ENCODE measurements at places on chromosomes 11 and 22. TPM values are rescaled to one million over a fixed set of nuclear protein-coding genes. Genes with fewer than 3 reads are reported as not detected.
A peak's percentile ranks its signal among the peaks of the same experiment; 100 is the strongest.

GRCh38 chr11:12318791-12319438, 58.5 kb upstream of the PARVA start:
- no peak overlapping the region for H3K27ac ChIP-seq
- H3K36me3 ChIP-seq = peaks cover 2% of the 10 kb centered on the region
- no peak for DNase-seq
- no peaks in the 10 kb centered on the region for H3K27me3 ChIP-seq
- H3K4me1 ChIP-seq = peaks cover 15% of the 10 kb centered on the region

DNA sequence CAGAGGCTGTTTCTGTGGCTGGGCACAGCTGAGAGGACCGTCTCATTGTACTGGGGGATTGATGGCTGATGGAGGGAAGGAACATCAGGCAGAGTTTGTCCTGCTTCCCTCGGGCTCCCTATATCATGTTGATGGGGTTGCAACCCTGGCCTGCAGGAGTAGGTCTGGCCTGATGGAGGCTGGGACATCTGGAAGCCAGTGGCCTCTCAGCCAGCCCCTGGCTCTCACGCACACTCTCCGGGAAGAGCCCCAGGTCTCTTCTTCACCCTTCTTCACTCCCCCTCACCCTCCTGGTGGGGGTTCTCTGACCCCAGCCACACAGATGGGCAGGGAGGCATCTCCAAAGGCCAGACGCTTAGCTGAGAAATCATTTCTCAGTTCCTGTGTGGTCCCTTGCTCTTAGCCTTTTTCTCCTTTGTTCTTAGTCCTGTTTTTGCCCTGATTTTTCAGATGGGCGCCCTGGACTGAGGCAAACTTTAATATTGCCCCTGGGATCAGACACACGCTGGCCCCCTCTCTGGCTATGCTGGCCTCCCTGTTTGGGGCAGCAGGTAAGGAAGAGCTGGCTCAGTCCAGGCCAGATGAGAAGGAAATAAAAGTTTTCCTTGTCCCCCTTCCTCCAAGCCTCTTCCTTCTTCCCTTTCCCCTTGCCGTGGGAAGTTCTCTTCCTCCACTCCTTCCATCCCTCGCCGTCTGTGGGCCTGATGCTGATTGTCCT, 13.9 kb upstream of the ANO1 start:
- no peak for DNase-seq
- no peaks in the 10 kb centered on the region for H3K36me3 ChIP-seq
- no peak overlapping the region for H3K27ac ChIP-seq
- H3K27me3 ChIP-seq = peaks cover 6% of the 10 kb centered on the region
- no peaks in the 10 kb centered on the region for H3K4me1 ChIP-seq
- H3K4me3 ChIP-seq = no peak overlapping the region

GRCh38 chr11:118213781-118214180, 11.0 kb downstream of the JAML start:
- H3K27me3 ChIP-seq = no peaks in the 10 kb centered on the region
- H3K4me3 ChIP-seq = peak overlapping the region; percentile 83
- no peak for DNase-seq

GRCh38 chr11:33461369-33462125, 204.4 kb downstream of the HIPK3 start:
- H3K27ac ChIP-seq = no peak overlapping the region
- no peaks in the 10 kb centered on the region for H3K27me3 ChIP-seq
- H3K36me3 ChIP-seq = no peaks in the 10 kb centered on the region
- no peak for DNase-seq

GRCh38 chr11:96111308-96111707, 187.4 kb upstream of the MTMR2 start:
- H3K27me3 ChIP-seq = no peaks in the 10 kb centered on the region
- peaks cover 14% of the 10 kb centered on the region for H3K36me3 ChIP-seq
- H3K4me3 ChIP-seq = no peak overlapping the region
- peaks cover 32% of the 10 kb centered on the region for H3K4me1 ChIP-seq

- peaks cover 2% of the 10 kb centered on the region for H3K4me1 ChIP-seq
- no peaks in the 10 kb centered on the region for H3K36me3 ChIP-seq
- H3K4me3 ChIP-seq = no peak overlapping the region
- no peak overlapping the region for H3K27ac ChIP-seq
Measured at GRCh38 chr22:32044913-32045312, 1.9 kb downstream of the SLC5A1 start.

GRCh38 chr11:35424157-35424940, 5.0 kb upstream of the SLC1A2 start:
- no peak for DNase-seq
- H3K27me3 ChIP-seq = peaks cover 62% of the 10 kb centered on the region
- no peaks in the 10 kb centered on the region for H3K36me3 ChIP-seq
- no peak overlapping the region for H3K4me3 ChIP-seq

DNA sequence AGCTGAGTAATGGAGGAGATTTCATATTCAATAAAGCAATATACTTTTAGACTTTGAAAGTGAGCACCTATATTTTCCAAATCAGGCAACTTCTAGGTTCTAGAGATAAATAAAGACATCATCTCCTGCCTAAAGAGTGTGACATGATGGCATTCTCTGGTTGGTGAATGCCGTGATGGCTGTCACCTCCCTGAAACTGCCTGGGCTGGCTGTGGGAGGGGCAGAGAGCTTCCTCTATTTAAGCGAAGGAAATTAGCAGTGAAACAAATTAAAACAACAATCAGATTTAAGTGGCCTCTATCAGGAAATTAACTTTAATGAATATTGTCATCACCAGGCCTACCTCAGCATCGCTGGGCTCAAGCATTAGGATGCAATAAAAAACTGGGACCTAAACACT, 113.9 kb downstream of the ARL14EP start:
- DNase-seq = no peak
- no peaks in the 10 kb centered on the region for H3K36me3 ChIP-seq
- H3K27me3 ChIP-seq = peaks cover 4% of the 10 kb centered on the region
- no peaks in the 10 kb centered on the region for H3K4me1 ChIP-seq
- H3K4me3 ChIP-seq = no peak overlapping the region

DNA sequence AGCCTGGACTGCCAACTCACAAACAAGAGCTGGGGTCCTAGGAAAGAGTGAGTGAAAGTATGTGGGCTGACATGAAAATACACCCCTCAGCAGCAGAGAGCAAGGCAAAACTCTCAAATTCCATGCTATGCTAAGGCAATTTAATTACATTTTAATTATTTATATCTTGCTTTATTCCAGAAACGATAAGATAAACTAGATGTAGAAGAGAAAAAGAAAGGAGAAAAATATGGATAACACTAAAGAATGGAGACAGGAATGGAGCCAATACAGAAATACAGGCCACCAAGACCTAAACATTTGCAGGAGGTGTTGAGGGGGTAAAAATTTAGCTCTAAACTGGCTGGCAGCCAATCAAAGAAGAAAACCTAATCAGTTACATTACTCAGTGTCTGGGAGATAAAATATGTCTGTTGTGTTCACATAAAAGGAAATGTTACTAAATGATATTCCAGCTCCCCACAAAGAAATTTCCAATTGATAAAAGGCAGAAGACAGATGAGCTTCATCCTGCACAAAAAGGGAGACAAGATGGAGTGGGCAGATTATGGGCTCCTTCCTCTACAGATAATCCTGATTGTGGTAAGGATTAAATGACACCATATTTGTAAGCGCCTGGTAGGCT, 223.5 kb upstream of the BLID start:
- no peaks in the 10 kb centered on the region for H3K36me3 ChIP-seq
- no peak overlapping the region for H3K4me3 ChIP-seq
- H3K27ac ChIP-seq = no peak overlapping the region
- no peak for DNase-seq
- no peaks in the 10 kb centered on the region for H3K27me3 ChIP-seq
- H3K4me1 ChIP-seq = no peaks in the 10 kb centered on the region

GRCh38 chr11:84607975-84608836, 1018.9 kb downstream of the DLG2 start:
- H3K4me1 ChIP-seq = no peaks in the 10 kb centered on the region
- H3K27me3 ChIP-seq = no peaks in the 10 kb centered on the region
- DNase-seq = no peak
- no peak overlapping the region for H3K27ac ChIP-seq
- no peak overlapping the region for H3K4me3 ChIP-seq
- no peaks in the 10 kb centered on the region for H3K36me3 ChIP-seq

DNA sequence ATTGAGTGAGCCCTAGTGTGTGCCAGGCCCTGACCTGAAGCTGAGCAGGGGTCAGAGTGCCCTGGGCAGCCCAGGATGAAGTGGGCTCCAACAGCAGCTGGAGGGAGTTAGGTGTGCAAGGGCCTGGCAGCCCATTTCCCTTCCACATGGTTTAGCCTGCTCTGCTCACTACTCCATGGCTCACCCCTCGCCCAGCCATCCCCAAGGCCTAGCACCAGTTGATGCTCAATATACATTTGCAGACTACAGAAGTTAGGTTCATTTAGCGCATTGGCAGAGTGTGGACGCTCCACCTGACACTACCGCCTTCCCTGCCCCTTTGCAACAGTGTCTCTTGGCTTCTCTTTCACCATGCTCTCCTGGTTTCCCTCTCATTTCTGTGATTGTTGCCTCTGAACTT, 3.8 kb downstream of the ATG16L2 start:
- H3K27ac ChIP-seq = peak overlapping the region; percentile 64
- peak overlapping the region; percentile 38 for H3K4me3 ChIP-seq
- H3K4me1 ChIP-seq = peaks cover 34% of the 10 kb centered on the region
- no peaks in the 10 kb centered on the region for H3K27me3 ChIP-seq
- no peak for DNase-seq

DNA sequence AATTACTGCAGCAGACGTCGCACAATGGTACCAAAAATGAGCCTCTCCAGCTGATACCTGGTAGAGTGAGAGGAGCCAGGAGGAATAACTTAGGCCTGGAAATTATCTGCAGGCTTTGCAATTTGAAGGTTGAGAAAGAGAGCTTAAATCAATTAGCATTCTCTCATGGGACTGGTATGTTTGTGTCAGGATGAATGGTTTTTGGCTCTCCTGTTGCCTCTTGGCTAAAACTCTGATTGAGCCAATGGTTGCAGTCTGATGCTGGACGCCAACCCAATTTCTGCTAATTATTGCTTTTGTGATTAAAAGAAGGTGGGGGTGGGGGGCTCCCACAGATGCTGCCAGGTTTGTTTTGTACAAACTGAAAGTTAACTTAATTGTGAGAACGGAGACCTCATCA, 12.5 kb upstream of the NELL1 start:
- H3K36me3 ChIP-seq = no peaks in the 10 kb centered on the region
- H3K4me1 ChIP-seq = no peaks in the 10 kb centered on the region
- H3K27me3 ChIP-seq = peaks cover 2% of the 10 kb centered on the region
- DNase-seq = no peak

DNA sequence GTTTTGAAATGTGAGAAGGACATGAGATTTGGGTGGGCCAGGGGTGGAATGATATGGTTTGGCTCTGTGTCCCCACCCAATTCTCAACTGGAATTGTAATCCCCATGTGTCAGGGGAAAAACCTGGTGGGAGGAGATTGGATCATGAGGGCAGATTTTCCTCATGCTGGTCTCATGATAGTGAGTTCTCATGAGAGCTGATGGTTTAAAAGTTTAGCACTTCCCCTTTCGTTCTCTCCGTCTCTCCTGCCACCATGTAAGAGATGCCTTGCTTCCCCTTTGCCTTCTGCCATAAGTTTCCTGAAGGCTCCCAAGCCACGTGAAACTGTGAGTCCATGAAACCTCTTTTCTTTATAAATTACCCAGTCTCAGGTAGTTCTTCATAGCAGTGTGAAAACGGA, 113.5 kb downstream of the FCHSD2 start:
- H3K4me3 ChIP-seq = no peak overlapping the region
- no peaks in the 10 kb centered on the region for H3K27me3 ChIP-seq
- DNase-seq = no peak
- H3K36me3 ChIP-seq = peaks cover 58% of the 10 kb centered on the region
- no peak overlapping the region for H3K27ac ChIP-seq
- peaks cover 6% of the 10 kb centered on the region for H3K4me1 ChIP-seq

DNA sequence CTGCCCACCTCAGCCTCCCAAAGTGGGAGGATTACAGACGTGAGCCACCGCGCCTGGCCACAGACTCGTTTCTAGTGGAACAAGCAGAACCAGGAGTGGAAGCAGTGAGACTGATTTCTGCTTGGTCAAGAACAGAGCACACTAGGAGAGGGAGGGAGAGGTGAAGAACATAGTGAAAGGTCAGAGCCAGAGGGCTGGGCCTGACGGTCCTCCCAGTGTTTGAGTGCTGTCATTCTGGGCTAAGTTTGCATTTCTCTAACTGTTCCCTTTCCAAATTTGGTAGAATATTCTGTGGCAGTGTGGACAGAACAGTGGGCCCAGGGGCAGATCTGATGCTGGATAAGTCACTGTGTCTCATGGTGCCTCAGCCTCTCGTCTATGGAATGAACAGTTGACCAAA, 55.2 kb downstream of the OSBP2 start:
- no peak overlapping the region for H3K4me3 ChIP-seq
- H3K27me3 ChIP-seq = peaks cover 2% of the 10 kb centered on the region
- H3K36me3 ChIP-seq = no peaks in the 10 kb centered on the region
- no peak for DNase-seq

DNA sequence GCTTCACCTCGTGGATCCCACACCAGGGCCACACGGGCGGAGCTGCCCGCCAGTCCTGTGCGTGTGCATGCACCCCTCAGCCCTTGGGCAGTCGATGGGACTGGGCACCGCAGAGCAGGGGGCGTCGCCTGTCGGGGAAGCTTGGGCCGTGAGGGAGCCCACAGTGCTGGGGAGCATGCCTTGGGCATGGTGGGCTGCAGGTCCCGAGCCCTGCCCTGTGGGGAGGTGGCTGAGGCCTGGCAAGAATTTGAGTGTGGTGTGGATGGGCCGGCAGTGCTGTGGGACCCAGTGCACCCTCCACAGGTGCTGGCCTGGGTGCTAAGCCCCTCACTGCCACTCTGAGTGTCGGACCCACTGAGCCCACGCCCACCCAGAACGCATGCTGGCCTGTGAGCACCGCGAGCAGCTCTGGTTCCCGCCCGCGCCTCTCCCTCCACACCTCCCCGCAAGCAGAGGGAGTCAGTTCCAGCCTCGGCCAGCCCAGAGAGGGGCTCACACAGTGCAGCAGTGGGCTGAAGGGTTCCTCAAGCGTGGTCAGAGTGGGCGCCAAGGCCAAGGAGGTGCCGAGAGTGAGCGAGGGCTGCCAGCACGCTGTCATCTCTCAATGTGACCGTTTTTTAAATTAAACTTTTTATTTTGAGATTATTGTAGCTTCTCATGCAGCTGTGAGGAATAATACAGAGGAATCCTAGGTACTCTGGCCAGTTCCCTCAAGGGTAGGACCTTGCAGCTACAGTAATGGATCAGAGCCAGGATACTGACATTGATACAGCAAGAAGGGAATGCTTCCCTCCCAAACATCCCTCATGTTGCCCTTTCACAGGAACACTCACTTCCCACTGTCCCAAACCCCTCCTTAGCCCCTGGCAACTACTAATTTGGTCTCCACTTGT, 127.7 kb downstream of the CRYBB2 start:
- no peak overlapping the region for H3K27ac ChIP-seq
- no peaks in the 10 kb centered on the region for H3K4me1 ChIP-seq
- H3K27me3 ChIP-seq = peaks cover 5% of the 10 kb centered on the region
- peaks cover 15% of the 10 kb centered on the region for H3K36me3 ChIP-seq
- no peak for DNase-seq
- H3K4me3 ChIP-seq = no peak overlapping the region

MIOX gene
- total RNA-seq = not detected

KIAA0930 gene
- total RNA-seq = 45.5 TPM

OR56B1 gene
- not detected for total RNA-seq

PNPLA3 gene
- total RNA-seq = 1.6 TPM

RBMXL2 gene
- total RNA-seq = not detected

PLEKHB1 gene
- total RNA-seq = 1.3 TPM

DDI1 gene
- not detected for total RNA-seq
